Stimulated activated CD8-positive, alpha-beta memory T cell treated with anti-CD3 and anti-CD28 coated beads, Interleukin-15, amount 100 ng/mL, for 48 hours (primary cell): ENCODE measurements at places on chromosomes 16 and 17.

DNA sequence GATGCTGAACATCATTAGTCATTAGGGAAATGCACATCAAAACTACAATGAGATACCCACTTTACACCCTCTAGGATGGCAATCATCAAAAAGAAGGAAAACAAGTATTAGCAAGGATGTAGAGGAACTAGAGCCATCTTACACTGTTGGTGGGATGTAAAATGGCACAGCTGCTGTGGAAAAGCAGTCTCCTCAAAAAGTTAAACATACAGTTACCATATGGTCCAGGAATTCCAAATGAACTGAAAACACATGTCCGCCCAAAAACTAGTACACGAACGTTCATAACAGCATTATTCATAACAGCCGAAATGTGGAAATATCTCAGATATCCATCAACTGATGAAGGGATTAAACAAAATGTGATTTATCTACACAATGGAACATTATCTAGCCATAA is 7.0 kb downstream of the FBF1 start:
- DNase-seq = no peak

- no peak for DNase-seq
These were observed 306.3 kb downstream of the SOX9 start for GRCh38 chr17:72426948-72427760.

DNA sequence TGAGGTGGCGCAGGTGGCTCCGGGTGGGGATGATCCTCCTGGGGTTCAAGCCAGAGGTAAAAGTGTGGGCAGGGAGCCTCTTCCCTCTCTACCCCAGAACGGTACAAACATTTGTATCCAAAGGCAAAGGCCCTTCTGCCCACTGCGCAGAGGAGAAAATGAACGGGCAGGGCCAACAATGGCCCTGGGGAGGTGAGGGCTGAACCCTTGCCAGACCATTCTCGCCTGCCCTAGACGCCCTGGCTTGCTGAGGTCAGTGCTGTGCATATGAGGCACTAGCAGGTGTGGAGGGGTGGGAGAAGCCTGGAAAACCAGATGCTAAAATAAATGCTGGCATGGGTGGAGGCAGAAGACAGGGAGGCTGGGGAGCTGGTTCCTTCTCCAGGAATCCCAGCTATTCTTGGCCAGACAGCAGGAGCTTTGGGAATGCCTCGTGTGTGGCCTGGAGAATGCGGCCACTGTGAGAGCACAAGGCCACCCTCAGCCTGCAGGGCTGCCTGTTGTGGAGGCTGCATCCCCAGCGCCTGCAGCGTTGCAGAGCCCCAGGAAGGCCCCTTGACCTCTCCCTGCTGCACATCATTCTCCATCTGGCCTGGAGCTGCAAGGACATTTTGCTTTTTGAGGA is 4.5 kb downstream of the C17orf50 start:
- no peak for DNase-seq

- DNase-seq = no peak
These were observed 52.8 kb downstream of the SOX9 start for GRCh38 chr17:72173499-72174116.

GRCh38 chr16:58499615-58500351 is at the start of gene NDRG4:
NDRG4 (plus strand) TSS chr16:58500143; CDS start chr16:58500249, 106 bp downstream.
- DNase-seq = peak; percentile 49

DNA sequence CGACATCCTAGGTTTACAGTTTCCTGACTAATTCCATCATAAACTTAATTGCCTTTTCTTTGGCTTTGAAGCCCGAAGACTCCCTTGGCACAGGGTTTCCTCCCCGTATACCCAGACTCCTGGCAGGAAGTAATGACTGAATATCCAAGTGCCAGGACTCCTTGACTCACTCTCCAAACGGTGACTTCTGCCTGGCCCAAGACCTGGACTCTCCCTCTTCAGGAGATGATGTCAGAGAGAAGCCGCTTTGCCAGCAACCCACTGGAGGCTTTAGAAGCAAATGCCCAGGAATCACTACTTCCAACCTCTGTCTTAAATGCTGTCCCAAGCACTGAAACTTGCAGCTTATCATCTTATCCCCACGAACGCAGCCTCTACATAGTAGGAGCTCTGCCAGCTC is 146.5 kb downstream of the RGS9 start:
- no peak for DNase-seq

GRCh38 chr16:84266451-84266850 is 26.6 kb upstream of the KCNG4 start:
- no peak for DNase-seq

DNA sequence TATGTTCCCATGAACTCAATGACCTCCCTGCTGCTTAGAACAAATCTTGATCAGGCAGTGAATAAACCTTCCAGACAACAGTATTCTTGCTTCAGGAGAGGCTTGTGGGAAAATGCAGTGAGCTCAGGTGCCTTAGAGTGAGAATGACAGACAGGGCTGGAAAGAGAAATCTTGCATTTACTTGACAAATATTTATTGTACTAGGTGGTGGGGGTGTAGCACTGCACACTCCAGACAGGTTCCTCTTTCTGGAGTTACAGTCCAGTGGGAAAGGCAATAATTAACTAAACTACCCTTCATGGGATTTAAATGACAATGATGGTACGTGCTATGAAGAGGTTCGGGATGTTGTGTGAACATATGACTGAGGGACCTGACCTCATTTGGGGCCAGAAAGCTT is 182.9 kb downstream of the SHISA9 start:
- no peak for DNase-seq

- no peak for DNase-seq
These were observed 5.2 kb upstream of the KRT25 start for GRCh38 chr17:40760105-40761016.

DNA sequence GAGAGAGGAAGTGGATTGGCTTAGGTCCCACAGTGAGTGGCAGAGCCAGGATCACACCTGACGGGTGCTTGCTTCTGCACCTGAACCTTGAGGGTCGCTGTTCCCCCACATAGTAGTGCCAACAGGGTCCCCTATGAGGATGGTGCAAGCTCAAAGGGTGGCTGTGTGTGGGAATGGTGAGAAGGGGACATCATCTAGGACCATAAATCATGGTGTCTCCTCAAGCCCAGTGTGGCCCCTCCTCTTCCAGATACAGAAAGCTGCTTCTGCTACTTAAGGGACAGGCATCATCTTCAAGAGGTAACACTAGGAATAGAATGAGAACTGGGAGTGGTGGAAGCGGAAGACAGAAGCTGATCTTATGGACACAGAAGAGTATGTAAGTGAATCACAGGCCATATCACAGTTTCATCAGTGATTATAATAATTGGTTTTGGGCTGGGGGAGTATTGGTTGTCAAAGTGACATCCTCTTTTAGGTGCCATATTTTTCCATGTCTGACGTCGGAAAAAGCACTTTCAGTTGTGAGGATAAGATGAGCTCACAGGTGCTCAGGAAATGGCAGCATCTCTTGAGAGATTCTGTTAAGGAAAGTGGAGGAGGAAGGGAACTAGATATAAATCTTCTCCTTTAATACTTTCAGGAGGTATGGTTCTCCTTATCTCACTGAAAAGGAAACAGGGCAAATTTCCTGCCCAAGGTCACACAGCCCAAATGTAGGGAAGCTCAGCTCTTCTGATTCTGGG is 83.2 kb upstream of the HNF1B start:
- DNase-seq = no peak

GRCh38 chr17:16938496-16939207 is 33.3 kb downstream of the TNFRSF13B start:
- DNase-seq = no peak

- DNase-seq = no peak
These were observed 15.9 kb downstream of the JPH3 start for GRCh38 chr16:87618216-87618615.

DNA sequence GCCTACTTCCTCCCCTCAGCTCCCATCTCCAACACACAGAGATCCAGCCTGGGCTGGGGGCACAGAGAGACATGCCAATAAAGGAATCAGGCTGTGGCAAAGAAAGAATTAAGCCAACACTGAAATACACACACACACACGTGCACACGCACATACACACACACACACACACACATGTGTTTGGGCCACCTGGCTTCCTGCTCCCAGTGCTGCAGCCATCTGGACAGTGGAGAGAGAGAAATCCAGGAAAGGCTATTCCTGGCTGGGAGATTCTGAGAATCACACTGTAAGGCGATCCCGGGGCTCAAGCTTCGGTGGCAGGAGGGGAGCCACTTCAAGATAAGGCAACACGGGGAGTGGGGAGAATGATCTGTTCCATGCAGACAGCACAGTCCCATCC is 72.4 kb downstream of the NOG start:
- DNase-seq = no peak

- DNase-seq = no peak
These were observed 18.0 kb upstream of the GAS7 start for GRCh38 chr17:10216213-10216938.

- no peak for DNase-seq
These were observed 56.1 kb upstream of the MAF start for GRCh38 chr16:79656553-79657115.

- DNase-seq = no peak
These were observed 2.1 kb downstream of the CPPED1 start for GRCh38 chr16:12801511-12802042.

DNA sequence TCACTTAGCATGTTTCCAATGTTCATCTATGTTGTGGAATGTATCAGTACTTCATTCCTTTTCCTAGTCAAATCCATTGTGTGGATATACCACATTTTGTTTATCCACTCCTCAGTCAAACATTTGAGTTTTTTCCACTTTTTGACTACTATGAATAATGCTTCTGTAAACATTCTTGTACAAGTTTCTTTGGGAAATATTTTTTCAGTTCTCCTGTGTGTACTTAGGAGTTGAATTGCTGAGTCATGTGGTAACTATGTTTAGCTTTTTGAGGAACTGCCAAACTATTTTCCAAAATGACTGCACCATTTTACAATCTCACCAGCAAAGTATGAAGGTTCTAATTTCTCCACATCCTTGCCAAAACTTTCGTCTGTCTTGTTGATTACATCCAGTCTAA is 223.7 kb upstream of the AXIN2 start:
- DNase-seq = no peak

DNA sequence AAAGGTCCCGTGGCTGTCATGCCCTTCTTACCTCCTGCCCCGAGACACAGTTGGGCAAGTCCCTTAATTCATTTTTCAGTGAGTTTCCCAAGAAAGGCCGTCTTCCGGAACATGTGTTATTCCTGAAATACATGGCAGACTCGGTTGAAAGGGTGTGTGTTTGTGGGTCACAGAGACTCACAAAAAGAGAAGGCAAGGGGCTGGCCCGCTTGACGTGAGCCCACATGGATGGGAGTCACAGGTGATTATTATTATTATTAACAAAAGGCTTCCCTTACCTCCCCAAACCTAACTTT is 34.1 kb upstream of the CCR7 start:
- DNase-seq = no peak

DNA sequence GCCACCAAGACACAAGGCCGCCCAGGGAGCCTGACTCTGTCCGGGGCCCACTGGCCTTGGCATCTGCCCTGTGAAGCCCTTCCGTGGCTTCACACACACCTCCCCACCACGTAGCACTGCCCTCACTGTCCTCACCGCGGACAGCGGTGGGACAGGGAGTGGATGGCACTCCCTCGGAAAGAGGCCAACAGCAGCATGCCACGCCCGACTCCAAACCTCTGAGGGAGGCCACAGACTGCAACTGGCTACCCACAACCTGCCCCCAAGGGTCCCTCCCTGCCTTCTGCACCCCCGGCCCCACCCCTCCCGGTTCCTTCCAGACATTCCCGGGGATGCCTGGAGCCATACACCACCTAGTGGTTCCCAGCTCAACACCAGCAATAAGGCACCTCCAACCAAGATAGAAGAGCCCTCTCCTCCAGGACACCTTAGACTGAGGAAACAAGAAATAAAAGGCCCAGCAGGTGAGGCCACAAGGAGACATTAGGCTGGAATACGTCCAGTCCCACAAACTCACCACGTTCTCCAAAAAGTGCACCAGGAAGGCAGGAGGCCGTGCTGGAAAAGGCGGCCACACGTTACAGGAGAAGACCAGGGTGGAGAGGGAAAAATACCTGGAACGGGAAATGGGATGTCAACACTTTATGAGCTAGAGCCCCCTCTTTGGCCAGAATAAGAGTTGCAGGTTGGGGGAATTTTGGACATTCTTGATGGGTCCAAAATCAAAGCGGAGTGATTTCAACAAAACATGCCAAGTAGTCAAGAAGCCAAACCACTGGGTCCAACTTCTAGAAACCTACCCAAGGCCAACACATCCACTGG is 310.0 kb downstream of the SOX9 start:
- no peak for DNase-seq

DNA sequence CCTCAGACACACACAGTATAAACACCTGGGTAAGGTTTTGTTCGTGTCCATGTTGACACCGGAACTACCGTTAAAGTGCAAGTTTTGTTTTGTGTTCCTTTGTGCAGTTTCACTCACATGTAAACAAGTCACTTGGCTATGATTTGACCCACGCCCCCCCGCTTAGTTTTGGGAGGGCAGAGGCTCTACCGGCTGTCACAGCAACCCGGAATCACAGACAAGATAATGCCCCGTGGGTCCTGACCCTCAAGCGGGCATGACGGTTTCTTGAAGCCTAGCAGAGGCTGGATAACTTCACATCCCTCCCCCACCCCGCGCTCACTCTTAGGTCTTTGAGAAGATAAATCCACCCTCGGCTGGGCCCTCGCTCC is 1.7 kb downstream of the RASD1 start:
- DNase-seq = no peak

DNA sequence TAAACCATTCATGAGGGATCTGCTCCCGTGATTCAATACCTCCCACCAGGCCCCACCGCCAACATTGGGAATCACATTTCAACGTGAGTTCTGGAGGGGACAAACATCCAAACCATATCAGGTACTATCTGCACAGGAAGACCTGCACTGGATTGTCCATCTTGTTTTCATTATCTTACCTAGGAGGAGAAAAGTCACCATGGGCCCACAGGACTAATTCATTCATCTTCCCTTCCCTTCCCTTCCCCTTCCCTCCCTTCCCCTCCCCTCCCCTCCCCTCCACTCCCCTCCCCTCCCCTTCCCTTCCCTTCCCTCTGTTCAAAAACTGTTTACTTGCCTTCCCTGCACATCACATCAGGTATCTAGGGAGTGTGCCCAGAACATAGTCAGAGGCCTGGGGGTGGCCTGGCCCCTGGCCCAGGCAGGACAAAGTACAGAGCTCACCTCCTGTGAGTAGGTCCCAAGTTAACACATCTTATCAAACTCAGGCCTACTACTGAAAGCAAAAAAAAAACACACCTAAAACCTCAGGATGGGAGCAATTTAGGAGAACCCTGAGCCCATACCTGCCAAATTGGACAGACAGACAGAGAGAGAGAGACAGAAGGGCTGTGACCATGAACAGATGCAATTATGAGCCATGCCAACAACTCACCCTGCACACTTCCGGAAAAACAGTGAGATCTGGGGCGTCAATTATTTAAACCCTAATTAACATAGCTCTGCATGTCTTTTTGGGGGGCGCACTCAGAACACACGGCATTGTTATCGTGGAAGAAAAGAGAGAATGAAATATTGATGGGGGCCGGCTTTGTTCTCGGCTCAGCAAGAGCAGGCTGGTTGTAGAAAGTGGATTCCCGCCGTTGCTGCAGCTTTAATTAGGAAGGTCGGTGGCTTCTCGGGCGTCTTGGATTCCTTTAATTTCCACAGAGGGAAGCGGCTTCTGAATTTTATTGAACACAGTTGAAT is 151.2 kb downstream of the IRX5 start:
- DNase-seq = no peak
